ENCODE measurements at places on chromosomes 16 and 17.

GRCh38 chr17:34999456-34999855, 19.1 kb downstream of the LIG3 start:
- DNase-seq, result no peak

DNA sequence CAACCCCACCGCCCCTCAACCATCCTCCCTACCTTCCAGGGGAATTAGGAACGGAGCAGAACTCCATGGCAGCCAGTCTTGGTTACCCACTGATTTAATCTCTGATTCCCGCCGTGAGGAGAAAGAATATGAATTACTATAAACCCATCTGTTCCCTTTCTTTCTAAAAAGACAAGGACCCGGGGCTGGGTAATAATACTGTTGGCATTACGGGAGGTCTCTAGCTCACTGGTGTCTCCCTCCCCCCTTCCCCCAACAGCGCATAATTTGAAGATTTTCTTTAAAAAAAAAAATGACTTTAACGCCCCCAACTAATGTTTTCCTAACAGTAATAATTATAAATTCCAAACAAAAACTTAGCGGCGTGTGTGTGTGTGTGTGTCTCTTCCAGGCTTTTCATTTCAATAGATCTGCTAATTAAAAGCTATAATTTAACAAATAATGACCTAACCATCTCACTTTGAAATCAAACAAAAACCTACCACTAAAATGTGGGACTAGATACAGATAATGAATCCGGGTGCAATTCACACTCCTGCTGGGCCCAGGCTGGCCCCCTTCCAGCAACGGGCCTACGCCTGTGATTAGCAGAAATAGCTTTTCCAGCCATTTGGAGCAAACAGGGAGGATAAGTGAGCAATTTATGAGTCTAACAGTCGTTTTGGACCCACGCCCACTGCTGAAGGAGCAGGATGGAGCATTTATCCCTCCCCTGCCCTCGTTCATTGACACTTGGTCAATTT, 18.2 kb upstream of the BHLHA9 start:
- no peak for DNase-seq

DNA sequence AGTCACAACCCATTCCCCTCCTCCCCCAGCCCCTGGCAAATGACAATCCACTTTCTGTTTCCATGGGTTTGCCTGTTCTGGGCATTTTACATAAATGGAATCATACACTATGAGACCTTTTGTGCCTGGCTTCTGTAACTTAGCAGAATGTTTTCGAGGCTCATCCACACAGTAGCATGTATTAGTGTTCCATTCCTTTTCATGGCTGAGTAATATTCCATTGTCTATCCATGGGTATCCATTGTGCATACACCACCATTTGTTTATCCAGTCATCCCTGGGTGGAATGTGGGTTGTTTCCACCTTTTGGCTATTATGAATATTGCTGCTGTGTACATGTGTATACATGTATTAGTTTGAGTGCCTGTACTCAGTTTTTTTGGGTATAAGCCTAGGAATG, 33.7 kb upstream of the RCVRN start:
- DNase-seq, result no peak

- no peak for DNase-seq
Observed at GRCh38 chr16:78127130-78127529, 27.7 kb downstream of the WWOX start.

DNA sequence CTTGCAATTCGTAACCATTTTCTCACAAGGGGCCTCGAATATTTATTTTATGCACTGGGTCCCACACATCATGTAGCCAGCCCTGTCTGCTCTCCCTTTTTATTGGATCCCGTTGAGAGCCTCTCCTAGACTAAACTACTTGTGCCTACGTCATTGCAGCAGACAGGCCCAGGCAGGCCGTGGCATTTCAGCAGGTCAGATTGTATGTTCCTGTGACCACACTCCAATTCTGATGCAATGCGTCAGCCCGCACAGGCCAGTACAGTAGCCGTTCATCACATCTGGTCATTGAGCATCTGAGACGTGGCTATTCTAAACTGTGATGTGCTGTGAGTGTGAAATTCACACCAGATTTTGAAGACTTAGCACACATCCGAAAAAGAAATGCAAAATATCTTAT, 42.2 kb downstream of the ABAT start:
- DNase-seq, result no peak

DNA sequence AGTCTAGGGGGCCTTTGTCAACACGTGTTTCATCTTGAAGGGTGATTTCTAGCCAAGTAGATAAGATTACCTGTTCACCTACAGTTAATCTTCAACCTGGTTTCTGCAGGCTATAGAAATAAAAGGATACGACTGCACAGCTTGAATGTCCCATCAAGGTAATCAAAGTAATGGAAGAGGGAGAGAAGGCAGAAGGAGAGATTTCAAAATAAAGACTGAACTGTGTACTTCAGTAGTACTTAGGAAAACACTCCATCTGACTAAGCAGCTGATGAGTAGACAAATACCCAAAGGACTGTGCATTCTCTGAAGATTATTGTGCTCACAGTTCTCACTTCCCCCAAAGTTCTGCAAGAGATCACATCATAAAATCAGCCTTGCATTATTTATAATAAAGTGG, 5.8 kb upstream of the RFFL start:
- no peak for DNase-seq

- DNase-seq, result peak; percentile 29
Observed at GRCh38 chr16:57906382-57907316, 64.3 kb downstream of the CNGB1 start.

GRCh38 chr16:19294156-19294649, 8.7 kb downstream of the CLEC19A start:
- DNase-seq, result peak; percentile 46

GRCh38 chr16:66266436-66267291, 99.8 kb upstream of the CDH5 start:
- no peak for DNase-seq

- DNase-seq, result no peak
Observed at GRCh38 chr17:43342589-43342890, 56.3 kb upstream of the ARL4D start.

GRCh38 chr17:45143767-45144198, 4.5 kb upstream of the HEXIM1 start:
- no peak for DNase-seq

DNA sequence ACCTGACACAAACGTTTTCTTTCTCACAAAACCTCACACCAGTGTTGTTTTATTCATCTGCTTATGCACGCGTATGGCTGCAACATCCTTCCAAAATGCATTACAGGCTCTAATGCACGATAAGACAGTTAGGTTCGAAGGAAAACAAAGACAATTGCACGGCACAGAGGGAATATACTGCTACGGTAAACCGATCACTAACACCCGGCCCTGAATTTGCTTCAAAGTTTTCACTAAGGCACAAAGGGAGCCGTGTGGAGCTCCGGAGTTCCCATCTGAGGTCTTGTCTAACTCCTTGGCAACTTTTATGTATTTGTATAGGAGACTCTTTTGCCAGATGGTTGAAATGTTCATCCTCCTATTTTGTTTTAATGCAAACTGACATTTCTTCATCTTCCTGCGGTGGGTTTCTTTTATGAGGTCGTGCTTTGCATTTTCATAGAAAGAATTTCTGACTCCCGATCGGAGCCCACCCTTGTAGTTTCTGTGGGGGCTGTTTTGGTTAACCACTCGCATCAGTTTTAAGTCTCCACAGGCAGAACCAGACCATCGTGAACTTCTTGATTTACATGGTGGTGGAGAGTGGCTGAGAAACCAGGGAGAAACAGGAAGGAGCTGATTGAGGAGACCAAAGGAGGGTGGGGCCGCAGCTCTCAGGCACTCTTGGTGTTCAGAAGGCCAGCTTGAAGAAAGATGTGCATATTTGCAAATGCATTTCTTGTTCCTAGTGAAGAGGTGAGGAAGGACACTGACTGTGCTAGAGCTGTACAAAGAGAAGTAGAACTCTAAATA, 516.8 kb downstream of the MAF start:
- no peak for DNase-seq

GRCh38 chr17:66702106-66702936, 132.6 kb upstream of the CACNG5 start:
- DNase-seq, result no peak

GRCh38 chr17:80737106-80738019, 192.7 kb downstream of the RPTOR start:
- peak; percentile 61 for DNase-seq

DNA sequence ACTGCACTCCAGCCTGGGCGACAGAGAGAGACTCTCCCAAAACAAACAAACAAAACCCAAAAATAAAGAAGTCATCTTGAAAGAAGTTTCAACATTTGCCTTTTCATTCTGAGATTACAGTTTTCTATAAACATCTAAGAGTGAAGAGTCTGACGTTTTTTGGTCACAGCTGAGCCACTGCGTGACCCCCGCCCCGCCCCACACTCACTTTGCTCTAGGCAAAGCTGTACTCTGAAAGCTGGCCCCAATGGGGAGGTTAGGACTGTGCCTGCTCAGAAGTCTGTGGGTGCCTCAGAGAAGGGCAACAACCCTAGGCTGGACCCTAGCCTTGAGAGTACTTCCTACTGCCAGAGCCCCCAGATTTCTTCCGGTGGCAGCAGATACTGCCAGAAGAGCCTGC, 19.3 kb downstream of the CYB5D2 start:
- DNase-seq, result no peak

- no peak for DNase-seq
Observed at GRCh38 chr17:73801455-73802100, 157.3 kb upstream of the SDK2 start.

DNA sequence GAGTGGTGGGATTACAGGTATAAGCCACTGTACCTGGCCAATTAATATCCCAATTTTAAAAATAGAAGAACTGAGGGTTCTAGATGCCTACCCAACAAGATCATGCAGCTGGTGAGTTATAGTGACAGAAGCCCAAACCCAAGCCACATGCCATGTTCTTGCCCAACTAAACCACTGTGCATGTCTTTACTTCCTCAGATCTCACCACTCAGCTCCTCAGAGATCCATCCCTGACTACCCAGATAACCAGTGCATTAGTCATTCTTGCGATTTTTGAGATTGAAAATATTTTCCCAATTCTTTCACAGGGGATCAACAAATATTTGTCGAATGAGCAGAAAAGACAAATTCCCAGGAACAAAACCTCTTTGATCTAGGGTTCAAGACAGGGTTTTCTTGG, 303.1 kb downstream of the CBLN1 start:
- DNase-seq, result no peak

GRCh38 chr17:80636361-80637018, 91.9 kb downstream of the RPTOR start:
- no peak for DNase-seq

- DNase-seq, result no peak
Observed at GRCh38 chr17:60526726-60527125, 684 bp upstream of the APPBP2 start.

GRCh38 chr16:58556678-58557077, 41.4 kb downstream of the SETD6 start:
- no peak for DNase-seq

DNA sequence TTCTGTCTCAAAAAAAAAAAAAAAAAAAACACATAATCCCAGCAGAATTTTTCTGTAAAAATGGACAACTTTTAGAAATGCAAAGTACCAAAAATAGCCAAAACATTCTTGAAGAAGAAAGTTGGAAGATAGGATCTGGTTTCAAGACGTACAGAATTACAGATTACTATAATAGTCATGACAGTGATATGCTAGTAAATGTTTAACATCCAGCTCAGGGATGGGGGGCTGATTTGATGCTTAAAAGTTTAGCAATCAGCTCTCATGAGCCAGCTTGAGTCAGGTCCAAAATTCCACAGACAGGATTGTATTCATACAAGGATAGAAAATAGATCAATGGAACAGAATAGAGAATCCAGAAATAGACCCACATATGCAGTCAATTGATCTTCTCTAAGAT, 100.5 kb downstream of the CYB561 start:
- DNase-seq, result no peak

DNA sequence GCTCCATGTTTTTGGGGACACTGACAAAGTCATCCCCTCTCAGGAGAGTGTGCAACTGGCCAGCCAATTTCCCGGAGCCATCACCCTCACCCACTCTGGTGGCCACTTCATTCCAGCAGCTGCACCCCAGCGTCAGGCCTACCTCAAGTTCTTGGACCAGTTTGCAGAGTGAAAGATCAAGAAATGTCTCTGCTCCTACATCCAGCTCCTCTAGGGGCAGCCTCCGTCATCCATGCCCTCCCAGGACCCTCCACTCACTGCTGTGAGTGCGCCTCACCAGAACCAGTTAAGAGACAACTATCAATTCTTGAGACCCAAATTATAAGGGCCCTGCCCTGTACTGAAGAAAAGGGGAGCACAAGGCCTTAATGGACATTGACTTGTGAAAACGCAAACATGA, 1.1 kb downstream of the OVCA2 start:
- DNase-seq, result no peak

- DNase-seq, result no peak
Observed at GRCh38 chr16:19363740-19364139, 53.9 kb upstream of the TMC5 start.

DNA sequence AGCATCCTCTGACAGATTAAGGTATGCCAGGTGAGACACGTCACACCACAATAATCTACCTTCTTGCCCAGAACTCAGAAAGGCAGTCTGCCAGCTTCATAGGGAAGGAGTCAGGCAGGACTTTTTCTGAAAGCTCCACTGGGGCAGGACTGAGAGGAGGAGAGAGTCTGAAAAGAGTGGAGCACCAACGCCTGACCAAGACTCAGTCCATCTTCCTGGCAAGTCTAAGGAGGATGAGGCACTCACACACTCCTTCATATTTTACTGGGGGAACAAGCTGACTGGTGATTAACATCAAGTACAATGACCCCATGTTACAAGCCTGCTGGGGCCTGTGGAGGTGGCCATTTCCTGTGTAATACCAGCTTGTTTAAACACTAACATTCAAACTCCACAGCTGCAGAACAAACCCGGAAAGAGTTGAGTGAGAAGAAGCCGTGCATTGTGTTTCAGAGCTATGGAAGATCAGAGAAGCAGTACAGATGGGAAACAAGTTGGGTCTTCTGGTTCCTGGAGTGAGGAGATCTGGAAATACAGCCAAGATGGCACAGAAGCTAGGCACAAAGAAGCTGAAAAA, 122.4 kb downstream of the HIC1 start:
- no peak for DNase-seq

- DNase-seq, result no peak
Observed at GRCh38 chr16:17083628-17084027, 387.1 kb downstream of the XYLT1 start.

DNA sequence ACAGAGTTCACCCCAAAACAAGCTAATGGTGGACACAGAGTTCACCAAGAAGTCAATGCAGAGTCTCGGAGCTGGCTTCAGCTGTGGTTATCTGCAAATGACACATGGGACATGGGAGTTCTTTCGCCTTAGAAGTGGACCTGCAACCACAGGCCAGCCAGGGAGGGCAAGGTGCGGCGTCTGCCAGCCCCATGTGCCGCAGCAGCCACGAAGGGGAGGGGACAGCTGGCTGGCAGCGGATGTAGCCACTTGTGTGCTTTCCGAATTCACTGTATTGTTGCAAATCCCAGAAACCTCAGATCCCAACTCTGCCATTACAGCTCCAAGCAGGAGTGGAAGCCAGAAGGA, 24.8 kb downstream of the LMF1 start:
- DNase-seq, result no peak

DNA sequence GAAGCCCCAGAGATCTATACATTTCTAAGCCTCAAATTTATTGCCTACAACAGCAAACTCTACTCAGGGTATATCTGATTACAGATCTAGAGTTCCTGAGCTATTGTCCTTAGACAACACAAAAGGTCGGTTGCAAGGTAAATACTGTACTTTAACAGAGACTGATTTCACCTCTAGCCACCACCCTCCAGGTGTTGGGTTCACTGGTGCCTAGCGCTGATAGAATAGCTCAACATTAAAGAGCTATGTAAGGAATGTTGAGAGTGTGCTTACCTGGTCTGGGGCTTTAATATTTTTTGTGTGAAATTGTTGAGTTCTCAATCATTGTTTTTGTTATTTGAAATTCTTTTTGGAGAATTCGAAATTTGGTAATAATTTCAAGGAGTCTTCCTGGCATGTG, 277.0 kb upstream of the PSMD7 start:
- no peak for DNase-seq

Data from GM12892 (cell line).